ENCODE measurements at places on chromosomes 2 and 18.

DNA sequence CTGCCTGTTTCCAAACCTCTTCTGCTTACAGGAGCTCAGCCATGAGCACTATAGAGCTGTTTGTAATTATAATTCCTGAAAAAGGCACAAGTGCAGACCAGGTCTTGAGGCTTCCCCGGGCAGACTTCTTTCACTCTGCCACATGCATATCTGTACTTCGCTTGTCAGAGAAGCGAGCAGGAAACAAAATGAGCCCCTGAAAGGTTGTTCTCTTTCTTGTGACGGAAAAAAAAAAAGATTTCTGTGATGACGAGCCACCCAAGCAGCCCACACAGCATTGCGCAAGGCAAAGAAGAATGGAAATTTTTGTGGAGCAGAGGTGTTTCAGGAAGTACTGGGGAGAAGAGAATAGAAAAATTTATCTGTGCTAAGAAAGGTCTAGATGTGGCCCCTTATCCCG is 54.0 kb upstream of the LINC00305 start:
- DNase-seq, result no peak

- no peak for DNase-seq
Observed at GRCh38 chr2:47345590-47345924, 57.4 kb upstream of the MSH2 start.

- no peak for DNase-seq
Observed at GRCh38 chr18:70181725-70182124, 23.8 kb downstream of the RTTN start.

DNA sequence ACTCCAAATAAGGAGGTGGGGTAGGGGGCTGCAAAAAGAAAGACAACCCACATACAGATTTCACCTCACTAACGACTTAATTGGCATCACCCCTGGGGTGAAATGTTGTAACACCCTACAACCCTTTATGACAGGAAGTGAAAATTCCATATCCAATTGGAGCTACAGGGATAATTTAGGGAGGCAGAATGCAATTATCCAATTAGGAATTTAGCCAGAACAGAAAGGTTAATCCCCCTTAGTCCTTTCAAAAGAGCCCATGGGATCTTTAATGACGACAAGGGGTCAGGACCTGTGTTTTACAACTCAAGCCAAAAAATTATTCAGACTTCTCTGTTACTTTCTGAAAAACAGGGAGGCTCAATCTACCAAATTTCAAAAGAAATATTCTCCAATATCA is 1027.1 kb downstream of the TMEM182 start:
- DNase-seq, result no peak

DNA sequence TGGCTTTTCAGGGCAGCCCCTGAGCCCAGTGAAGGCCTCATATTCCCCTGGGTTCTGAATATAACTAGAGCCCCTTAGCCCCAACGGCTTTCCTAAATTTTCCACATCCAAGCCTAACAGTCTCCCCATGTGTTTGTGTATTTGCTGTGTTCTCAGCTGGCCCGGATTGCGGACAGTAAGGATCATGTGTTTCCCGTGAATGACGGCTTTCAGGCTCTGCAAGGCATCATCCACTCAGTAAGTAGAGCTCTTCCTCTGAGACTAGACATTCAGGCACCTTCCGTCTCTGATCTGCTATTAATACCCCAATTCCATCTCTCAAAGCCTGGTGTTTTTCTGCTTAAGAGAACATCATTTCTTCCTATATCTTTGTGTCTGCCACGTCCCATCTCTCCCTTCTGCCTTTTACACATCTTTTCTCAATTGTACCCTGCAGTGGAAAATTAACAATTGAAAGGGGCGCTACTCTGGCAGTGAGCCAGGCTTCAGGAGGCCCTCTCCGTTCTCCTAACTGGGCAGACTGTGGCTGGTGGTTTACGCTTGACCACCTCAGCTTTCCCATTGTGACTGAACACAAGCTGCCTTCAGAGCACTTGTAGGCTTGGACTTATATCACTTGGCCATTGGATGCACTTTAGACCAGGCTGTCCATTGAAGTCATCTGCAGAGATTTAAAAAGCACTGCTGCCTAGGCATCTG is 64.4 kb downstream of the ANTXR1 start:
- no peak for DNase-seq

DNA sequence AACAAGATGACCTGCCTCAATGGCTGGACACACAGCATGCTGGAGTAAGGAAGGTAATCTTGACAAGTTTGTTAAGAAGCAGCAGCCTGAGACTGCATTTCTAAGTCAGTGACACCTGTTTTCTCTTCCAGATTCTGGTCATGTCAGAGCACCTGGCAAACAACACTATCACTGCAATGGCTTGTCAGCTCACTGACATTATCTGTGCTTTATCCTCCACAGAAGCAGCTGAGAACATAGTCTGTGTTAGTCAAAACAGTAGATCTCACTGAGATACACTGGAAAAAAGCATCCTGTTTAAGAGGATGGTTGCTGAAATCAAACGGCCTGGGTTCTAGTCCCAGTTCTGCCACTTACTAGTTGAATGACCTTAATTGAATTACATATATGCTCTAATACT is 355.2 kb downstream of the RIT2 start:
- DNase-seq, result no peak
